ENCODE measurements at places on chromosomes 1 and 21. TPM values are rescaled to one million over a fixed set of nuclear protein-coding genes. Genes with fewer than 3 reads are reported as not detected.

DNA sequence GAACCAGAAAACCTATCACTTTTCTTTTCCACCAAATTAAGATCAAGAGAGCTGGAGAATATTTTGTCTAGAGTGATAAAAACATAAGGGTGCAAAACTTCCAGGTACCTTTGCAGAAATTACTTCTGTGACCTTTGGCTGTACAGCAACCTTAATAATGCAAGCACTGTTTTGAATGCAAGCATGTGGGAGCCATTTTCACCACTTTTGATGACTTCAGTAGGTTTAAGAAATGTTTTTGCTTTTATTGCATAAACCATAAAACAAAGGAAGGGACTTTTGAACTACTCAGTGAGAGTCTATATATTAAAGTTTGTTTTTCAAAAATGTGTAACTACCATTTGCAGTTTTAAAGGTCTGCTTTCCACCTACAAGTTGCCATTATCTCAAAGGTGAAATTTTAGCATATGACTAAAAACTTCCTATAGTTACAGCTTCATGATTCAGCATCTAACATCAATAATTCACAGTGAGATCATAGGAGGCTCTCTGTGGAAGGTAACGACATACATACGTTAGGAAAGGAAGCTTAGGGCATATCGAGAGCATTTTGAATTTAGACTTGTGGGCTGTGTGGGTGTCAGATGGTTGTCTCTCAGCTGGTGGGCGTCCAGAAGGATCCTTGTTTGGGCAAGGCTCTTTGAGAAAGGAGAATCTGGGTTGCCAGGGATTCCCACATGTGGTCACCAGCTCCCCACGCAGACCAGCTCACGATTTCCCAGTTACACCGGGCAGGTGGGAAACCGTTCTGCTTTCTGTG is 1.1 kb upstream of the GADD45A start:
- peak; percentile 49 for ATAC-seq

- ATAC-seq = no peak
Observed at GRCh38 chr1:99469550-99469971, 176.4 kb upstream of the PALMD start.

DNA sequence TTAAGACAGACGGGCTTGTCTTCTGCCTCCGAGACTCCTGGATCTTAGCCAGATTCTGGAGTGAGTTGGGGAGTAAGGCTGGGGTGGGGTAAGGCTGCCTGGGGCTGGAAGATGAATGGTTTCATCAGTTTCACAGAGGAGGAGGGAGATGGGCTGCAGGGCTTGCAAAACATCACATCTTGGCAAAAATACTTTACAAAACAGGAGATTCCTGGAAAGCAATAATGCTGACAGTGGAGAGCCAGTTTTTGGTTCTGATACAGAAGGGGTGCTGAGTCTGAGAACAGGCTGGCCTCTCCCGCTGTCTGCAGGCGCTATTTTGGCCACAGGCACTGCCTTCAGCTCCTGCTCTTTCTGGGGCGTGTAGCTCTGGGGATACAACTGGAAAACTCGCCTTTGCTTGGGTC is 83.4 kb upstream of the KCNE2 start:
- no peak for ATAC-seq

DNA sequence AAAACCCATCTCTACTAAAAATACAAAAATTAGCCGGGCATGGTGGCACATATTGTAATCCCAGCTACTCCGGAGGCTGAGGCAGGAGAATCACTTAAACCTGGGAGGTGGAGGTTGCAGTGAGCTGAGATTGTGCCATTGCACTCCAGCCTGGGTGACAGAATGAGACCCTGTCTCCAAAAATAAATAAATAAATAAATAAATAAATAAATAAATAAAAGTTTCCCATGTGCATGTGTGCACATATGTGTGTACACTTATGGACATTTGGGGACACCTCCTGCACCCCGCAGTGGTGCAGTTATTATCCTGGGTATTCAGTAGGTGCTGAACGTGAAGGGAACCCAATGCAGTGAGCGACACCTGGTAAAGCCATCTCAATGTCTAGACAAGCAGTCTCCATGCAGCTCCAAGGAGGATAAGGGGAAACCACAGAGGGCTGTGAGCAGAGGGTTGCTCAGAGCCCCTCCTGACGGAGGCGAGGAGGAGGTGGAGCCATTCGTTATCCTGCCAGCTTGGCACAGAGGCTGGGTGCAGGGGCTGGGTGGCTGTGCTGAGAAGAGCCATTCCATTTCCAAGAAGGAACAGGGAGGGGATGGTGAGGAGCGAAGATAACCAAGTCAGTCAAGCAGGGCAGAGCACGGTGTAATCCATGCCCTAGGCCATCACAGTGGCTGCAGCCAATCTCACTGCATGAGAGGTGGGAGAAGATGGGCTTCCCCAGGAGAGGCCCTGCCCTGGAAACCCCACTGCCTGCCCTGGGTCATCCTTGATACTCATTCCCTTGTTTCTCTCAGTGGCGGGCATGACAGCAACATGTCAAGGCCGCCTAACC is 25.6 kb downstream of the UBIAD1 start:
- ATAC-seq = no peak

DNA sequence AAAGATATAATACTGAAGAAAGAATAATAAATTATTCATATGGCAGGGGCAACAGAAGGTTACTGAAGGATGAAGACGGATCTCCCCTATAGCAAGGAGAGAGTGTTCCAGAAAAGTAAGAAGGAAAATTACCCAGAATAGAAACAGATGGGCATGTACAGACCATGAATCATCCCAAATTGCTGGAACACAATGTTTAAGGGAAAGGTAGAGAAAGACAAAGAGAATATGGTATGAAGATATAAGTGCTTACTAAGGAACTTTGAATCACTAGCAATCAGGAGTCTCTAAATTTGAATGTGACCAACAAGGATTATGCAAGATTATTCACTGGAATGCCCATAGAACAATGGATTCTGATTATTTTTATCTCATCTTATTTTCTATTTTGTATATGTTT is 375.4 kb downstream of the COL11A1 start:
- no peak for ATAC-seq

Gene ADORA1
- not detected for total RNA-seq

Gene ETS2
- total RNA-seq = 41.9 TPM

Gene PRAMEF27
- not detected for total RNA-seq

DNA sequence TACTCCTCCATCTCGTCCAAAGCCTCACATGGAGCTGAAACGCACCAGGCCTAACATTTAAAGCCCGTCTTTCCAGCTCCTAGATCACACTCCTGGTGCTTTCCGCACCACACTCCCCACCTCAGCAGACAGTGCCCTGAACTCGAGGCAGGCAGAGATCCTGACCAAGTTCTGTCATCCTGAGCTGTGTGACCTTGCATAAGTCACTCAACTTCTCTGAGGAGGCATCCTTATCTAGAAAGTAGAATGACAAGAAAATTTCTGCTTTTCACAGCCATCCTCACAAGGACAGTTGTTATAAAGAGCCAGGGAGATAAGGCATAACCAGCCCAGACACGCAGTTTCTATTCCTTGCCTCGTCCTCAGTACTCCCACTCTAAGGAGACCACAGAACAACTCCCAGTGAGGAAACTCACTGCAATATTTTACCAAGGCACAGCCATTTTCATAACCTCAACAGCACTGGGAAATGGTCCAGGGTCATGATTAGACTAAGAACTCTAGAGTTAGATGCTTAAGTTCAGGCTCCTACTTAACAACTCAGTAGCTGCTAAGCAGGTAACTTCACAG is 3.1 kb downstream of the LRP8 start:
- ATAC-seq = no peak

Gene CLDN14
- total RNA-seq = 0.69 TPM

Gene SHISA4
- 1.6 TPM for total RNA-seq

- ATAC-seq = no peak
Observed at GRCh38 chr1:18646786-18647410, 16.3 kb downstream of the PAX7 start.

DNA sequence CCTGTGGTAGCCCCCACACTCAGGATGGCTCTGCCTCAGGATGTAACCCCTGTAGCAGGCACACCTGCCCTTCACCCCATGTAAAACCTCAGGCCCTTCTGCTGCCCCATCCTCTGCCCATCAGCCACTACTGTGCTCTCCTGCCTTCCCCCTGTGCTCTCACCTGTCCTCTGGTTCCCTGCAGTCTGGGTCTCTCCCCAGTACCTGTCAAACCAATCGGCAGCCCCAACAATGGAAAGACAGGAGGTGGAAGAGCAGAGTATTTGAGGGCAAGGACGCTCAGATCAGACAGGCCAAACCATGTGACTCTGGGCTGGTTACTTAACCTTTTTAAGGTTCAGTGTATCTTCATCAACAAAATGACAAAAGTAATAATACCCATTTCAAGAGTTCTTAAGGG is 30.9 kb downstream of the SMIM12 start:
- ATAC-seq = no peak

Gene COL16A1
- not detected for total RNA-seq

GRCh38 chr1:157400766-157401165 is 151.5 kb downstream of the FCRL5 start:
- no peak for ATAC-seq

Gene OR2T35
- total RNA-seq = not detected

DNA sequence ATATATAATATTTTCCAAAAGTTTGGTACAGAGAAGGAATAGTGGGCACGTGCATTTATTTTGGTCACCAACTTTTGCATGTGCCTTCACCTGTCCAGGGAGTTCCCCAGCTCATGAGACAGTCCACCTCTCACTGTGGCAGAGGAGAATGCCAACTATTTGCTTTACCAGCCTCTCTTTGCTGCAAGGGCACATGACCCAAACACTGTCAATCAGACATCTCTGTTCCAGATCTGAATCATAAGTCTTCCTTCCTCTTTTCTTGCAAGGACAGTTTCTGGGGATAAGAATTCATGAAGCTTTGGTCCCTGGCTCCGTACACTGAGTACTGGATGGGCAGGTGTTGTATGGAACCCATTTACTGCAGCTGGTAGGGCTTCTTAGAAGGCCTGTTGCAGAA is 38.6 kb downstream of the C1orf87 start:
- no peak for ATAC-seq

Gene WNT2B
- total RNA-seq = 0.32 TPM

Gene TMEM59
- 173 TPM for total RNA-seq

GRCh38 chr1:175116903-175117302 is 49.3 kb downstream of the TNN start:
- ATAC-seq = no peak

GRCh38 chr1:53220171-53220961 is at the start of gene CZIB:
CZIB (minus strand) TSS chr1:53220634; CDS start chr1:53220575, 59 bp downstream.
- ATAC-seq = peak; percentile 94

Gene DMRTA2
- total RNA-seq = not detected

DNA sequence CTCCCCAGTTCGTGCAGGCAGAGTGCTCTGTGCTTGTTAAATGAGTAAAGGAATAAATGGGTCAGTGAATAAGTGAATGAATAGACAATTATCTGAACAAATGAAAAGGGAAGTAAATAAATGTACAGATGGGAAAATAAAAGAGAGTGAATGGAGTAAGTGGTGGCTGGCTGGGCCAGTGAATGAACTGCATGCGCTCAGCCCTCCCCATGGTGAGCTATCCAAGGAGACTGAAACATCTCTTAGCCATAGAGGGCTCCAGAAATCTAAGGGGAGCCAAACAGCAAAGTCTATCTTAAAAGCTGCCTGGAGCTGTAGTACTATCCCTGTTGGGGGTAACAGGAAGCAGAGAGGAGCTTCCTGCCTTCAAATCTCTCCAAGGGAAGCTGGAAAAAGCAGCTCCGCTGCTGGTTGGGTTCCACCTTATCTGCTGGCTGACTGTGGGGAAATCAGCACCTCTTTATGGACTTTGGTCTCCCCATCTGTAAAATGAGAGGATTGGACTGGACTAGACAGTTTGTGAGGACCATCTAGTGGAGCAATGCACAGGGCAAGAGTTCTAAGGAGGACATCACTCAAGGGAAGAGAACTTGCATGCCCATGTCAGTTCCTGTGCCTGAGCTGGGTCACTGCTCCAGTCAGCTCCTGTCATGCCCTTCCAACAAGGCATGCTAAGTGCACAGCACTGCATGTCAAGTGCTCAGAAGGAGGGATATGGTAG is 77.9 kb downstream of the TRABD2B start:
- no peak for ATAC-seq

Measured in activated T-helper 17 cell treated with anti-CD3 and anti-CD28 coated beads, Interleukin-2, amount 50 U/mL, for 72 hours (primary cell).